Osteoblast (primary cell): ENCODE measurements at places on chromosomes 11 and 22. TPM values are rescaled to one million over a fixed set of nuclear protein-coding genes. Genes with fewer than 3 reads are reported as not detected.

- no peak for DNase-seq
These were observed 195.9 kb downstream of the DSCAML1 start for GRCh38 chr11:117601006-117601708.

DNA sequence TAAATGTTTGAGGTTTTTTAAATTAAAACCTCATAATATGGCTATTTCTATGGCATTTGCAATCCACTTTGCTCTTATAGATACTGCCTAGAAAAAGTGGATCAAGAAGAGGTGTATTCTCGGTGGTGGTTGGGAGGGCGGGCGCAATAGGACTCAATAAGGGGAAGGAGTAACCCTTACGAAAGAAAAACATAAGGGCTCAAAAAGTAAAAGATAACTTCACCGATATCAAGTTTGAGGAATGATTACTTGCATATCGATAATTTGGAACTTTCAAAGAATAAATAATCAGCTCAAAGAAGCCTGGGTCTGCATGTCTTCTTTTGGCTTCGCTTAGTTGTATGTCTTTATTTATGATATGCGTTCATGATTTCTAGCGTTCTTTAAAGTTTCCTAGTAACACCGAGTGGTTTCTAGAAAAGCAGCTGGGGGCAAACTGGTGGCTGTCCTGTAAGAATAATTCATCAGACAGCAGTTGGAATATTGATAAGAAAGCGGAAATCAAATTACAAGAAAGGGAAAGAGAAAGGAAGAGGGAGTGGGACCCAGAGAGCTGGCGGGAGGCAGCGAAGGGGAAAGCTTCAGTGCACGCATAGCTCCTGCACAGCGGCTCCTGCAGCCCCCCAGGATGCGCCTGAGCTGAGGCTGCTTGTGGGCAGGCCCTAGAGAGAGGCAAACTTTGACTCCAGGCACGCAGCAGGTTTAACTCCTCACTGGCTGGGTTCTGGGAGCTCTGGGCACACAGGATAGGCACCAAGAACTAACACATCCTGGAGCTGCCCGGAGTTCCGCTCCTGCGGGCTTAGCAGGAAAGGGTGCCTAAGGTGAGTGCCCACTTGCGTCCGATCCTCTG is 9.1 kb upstream of the FLI1 start:
- no peak for DNase-seq

DNA sequence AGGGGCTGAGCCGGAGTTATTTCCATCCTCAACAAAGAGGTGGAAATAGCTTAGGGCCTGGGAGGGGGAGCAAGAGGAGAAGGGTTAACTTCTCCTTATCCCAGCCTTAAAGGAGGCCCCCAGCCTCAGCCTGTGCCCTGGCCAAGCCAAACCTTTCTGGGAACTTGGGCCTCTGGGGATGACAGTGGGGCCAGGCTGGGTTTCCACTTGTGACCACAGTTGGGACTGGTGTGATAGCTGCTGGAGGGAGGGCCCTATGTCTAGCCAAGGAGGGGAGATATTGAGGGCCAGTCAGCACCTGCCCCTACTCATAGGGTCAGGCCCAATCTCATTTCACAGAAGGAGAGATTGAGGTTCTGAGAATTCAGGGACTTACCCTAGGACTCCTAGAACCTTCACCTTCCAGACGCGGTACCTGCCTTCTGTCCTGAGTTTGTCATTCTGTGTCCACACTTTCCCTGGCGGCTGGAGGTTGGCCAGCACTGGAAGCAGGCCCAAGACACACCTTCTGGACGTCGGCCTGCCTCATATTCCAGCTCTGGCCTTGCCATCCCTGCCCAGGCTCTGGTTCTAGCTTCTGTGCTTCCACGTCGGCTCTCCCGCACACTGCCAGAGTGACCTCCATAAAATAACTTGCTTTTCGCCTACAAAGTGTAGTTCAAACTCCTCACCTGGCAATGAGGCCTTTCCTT is 3.1 kb downstream of the RELT start:
- DNase-seq: no peak

GRCh38 chr11:57942808-57943207 is 80.9 kb upstream of the OR9Q1 start:
- no peak for DNase-seq

DNA sequence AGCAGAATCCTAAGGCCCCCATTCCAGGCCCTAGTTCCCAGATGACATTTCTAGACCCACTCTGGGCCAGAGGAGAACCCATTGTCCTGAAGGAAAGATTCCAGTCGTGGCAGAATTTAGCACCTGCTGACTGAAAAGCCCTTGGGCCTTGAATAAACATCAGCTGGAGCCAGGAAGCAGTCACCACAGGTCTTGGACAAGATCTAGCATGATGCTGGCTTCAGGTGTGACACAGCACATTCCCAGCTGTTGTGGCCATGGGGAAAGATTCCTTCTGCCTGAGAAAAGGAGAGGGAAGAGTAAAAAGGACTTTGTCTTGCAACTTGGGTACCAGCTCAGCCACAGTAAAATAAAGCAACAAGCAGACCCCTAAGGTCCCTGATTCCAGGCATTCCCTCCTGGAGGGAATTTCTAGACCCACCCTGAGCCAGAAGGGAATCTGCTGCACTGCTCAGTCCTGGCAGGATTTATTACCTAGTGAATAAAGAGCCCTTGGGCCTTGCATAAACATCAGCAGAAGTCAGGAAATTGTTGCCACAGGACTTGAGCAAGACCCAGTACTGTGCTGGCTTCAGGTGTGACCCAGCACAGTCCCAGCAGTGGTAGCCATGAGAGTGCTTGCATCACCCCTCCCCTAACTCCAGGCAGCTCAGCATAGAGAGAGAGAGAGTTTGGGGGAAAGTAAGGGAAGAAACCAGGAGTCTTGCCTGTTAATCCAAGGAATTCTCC is 42.5 kb upstream of the PAMR1 start:
- DNase-seq: no peak

DNA sequence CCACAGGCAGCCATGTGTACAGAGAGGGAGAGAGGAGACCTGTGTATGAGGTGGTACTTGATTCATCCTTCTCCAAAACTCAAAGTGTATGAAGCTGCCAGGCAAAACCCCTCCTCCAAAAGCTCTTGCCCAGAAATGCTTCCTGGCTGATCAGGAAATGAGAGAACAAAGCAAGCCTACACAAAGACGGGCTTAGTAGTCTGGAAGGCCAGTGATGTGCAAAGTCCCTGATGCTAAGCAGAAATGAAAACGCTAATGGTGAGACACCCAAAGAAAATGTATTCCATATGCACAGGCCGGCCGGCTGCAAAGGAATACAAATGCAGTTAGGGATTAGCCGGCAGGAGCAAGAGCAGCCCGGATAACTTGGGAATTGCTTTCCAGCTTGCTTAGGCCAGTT is 234.9 kb upstream of the CADM1 start:
- DNase-seq: no peak

- no peak for DNase-seq
These were observed 581.7 kb upstream of the ARHGAP42 start for GRCh38 chr11:100105255-100105981.

GRCh38 chr11:111466615-111467014 is 45.6 kb downstream of the BTG4 start:
- DNase-seq: no peak

- no peak for DNase-seq
These were observed 147.4 kb upstream of the ZC3H12C start for GRCh38 chr11:109945626-109946321.

GRCh38 chr11:67248653-67249052 is 17.6 kb upstream of the GRK2 start:
- DNase-seq: no peak

GRCh38 chr11:11027288-11027687 is 169.4 kb upstream of the ZBED5 start:
- DNase-seq: peak; percentile 93

DNA sequence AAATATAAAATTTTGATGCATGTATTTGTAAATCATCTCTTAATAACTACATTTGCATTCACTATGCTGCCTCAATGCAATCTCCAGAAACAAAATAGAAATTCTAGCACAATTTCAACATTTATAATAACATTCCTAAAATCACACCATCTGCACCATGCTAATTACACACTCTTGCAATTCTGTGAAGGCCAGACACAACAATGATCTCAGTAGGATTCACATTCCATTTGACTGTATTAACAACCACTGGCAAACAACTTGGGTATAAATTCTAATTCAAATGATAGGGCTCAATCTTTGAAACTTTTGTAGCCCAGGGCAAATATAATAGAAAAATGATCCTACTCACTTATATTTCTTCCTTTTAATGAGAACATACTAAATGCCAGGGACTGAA is 25.9 kb downstream of the RAB6A start:
- no peak for DNase-seq

GRCh38 chr11:102780491-102780918 is at the start of gene MMP10:
TSS of gene MMP10 (minus strand) at chr11:102780628. CDS start at chr11:102780591, 37 bp downstream.
- DNase-seq: peak; percentile 69

GRCh38 chr11:17073370-17074027 is 4.0 kb downstream of the RPS13 start:
- DNase-seq: no peak

DNA sequence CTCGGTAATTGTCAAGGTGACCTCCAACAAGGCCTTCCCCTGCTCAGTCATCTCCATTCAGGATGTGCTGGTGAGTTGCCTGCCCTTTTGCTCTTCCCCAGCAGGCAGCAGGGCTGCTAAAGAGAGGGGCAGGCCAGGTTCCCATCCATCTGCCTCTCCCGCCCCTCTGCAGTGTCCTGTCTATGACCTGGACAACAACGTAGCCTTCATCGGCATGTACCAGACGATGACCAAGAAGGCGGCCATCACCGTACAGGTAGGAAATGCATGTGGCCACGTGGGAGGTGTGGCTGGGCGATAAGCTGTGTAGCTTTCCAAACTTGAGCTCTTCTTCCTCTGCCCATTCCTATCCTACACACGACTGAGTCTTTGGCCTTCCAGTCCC is 4.0 kb downstream of the SIDT2 start:
- DNase-seq: peak; percentile 47

GRCh38 chr11:114921697-114922096 is 243.4 kb downstream of the NXPE2 start:
- no peak for DNase-seq

- no peak for DNase-seq
These were observed 166.0 kb downstream of the KIRREL3 start for GRCh38 chr11:126834573-126834972.

DNA sequence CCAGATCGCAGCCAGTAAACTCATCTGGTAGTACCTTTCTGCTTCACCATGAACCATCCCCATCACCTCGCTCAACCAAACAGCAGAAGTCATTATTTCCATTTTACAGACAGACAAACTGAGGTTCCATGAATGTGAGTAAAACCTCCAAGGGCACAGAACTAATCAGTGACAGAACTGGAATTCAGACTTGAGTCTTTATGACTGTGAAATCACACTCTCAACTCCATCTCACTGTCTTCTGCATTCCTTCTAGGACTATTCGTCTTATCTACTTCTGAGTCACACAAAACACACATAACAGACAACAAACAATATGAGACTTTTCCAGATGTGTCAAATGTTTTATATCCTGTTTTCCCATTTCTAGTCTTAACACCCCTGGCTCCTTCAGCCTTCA is 9.3 kb upstream of the NUP50 start:
- no peak for DNase-seq

DNA sequence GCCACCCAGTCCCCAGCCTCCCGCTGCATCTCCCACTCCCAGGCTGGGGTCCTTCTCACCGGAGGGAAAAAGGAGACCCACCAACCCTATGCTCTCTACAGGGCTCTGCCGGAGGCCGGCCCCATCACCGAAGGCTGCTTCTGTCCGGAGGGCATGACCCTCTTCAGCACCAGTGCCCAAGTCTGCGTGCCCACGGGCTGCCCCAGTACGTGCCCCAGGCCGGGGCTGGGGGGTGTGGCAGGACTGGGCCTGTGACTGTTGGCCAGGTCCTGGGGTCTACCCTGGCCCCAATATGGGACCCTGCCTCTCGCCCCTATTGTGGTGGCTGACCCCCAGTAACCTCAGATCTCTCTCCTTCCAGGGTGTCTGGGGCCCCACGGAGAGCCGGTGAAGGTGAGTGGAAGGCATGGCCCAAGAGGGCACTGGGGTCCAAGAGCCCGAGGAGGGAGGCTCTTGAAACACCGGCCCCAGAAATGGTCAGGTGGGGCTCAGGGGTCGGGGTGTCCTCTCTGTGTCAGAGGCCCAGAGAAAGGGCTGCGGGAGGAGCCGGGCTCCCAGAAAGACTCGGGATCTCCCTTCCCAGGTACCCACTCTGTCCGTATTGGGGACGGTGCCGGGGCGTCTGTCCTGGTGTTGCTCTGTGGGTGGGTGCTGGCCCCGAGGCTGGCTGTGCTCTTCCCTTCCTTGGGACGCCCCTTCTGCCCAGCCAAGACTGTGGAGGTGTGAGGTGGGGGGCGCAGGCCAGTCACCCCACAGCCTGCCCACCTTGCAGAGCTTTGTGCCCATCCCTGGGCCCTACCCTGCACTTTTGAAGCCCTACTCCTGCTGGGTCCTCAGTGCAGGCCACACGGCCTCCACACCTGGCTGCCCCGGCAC is 26.1 kb upstream of the MUC5B start:
- DNase-seq: peak; percentile 67

GRCh38 chr22:42270176-42270509 is 310 bp downstream of the TCF20 start:
- DNase-seq: no peak

- DNase-seq: no peak
These were observed 679.9 kb downstream of the OPCML start for GRCh38 chr11:132852361-132852760.

- no peak for DNase-seq
These were observed 866 bp downstream of the EXPH5 start for GRCh38 chr11:108592591-108593213.

- DNase-seq: no peak
These were observed 26.9 kb upstream of the ALKBH3 start for GRCh38 chr11:43853781-43854180.

- DNase-seq: peak; percentile 17
These were observed 58.8 kb downstream of the MCM5 start for GRCh38 chr22:35458547-35459422.

GRCh38 chr11:66275984-66276612 is 1.9 kb upstream of the CNIH2 start:
- no peak for DNase-seq

DNA sequence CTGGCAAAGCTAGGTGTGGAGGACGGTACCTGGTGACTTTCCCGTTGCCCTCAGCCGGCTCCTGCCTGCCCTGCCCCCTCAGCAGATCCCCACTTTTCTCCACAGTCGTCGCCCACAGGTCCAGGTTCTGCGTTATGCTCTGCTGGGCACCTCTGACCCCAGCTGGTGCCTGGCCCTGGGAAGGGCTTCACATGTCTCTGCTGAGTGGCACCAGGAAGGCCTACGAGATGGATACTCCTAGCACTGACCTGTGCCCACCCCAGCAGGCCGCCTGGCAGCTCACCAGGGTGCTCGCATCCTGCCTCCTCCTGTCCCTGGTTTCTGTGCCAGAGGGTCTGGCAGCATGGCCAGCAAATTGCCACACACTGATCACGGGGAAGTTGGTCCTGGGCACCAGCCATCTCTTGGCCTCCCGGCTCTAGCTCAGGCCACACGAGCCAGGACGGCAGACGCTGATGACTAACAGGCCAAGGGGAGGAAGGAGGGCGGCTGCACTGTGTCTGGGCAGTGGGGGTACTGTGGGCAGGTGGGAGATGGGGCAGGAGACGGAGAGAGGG is 13.8 kb downstream of the CARS1 start:
- peak; percentile 96 for DNase-seq

- no peak for DNase-seq
These were observed 339 bp upstream of the TRIM21 start for GRCh38 chr11:4393858-4394223.

The APOL1 gene
- total RNA-seq: 34.8 and 38.7 TPM in 2 replicates

The NRGN gene
- under 0.01 TPM in 1 of 2 replicates, not detected in the other for total RNA-seq

The PRR33 gene
- not detected in 2 replicates for total RNA-seq

The MS4A12 gene
- not detected in 2 replicates for total RNA-seq

The PRR5L gene
- total RNA-seq: 9.8 and 18.6 TPM in 2 replicates

The PKDREJ gene
- total RNA-seq: not detected in 2 replicates

The NLRP14 gene
- total RNA-seq: under 0.01 TPM in 1 of 2 replicates, not detected in the other

The OR2AG1 gene
- total RNA-seq: not detected in 2 replicates

The GLYATL2 gene
- total RNA-seq: 1.1 and 1.8 TPM in 2 replicates

The KRTAP5-2 gene
- not detected in 2 replicates for total RNA-seq

The CDC42BPG gene
- under 0.01 and 0.29 TPM in 2 replicates for total RNA-seq

The EXPH5 gene
- under 0.01 and 0.59 TPM in 2 replicates for total RNA-seq

The GLB1L2 gene
- total RNA-seq: 0.29 and 0.36 TPM in 2 replicates
